ENCODE measurements at places on chromosomes 5 and 9. TPM values are rescaled to one million over a fixed set of nuclear protein-coding genes. Genes with fewer than 3 reads are reported as not detected.

- H3K27ac ChIP-seq = no peak overlapping the region
- no peaks in the 10 kb centered on the region for H3K36me3 ChIP-seq
- no peak overlapping the region for H3K4me3 ChIP-seq
- H3K27me3 ChIP-seq = no peaks in the 10 kb centered on the region
These were observed 17.0 kb downstream of the CAMK2A start for GRCh38 chr5:150272531-150272930.

DNA sequence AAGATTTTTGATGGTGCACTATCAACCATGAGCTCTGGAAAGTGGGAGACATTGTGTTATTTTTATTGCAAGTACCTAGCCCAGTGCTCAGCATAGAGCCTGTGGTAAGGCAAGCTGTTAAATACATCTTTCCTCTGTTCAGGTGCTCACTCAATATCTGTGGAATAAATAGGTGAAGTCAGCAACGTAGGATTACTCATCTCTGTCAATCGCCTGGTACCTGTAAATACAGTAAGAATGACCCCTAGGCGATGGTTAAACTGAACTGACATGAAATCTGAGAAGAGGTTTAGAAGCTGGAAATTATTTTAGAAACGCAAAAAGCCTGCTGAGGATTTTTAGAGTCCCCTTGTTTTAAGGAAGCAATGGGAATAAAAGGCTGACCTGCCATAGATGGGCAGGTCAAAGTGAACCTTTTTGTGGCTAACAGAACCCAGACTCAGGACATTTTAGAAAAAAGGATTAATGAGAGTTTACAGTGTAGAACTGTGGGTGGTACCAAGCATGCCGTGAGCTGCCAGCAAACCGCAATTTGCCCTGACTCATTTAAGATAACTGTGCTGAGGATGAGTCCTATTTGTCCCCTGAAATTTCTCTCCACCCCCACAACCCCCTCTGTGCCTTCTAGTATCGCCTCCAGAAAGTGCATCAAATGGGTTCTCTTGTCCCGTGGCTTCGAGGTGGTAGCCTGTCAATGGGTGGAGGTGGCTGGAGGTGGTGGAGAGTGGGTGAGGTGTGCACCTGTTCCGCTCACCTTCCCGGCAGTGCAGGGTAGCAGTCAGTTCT, 375.1 kb downstream of the MED10 start:
- no peak overlapping the region for H3K27ac ChIP-seq
- no peak overlapping the region for H3K4me3 ChIP-seq
- no peaks in the 10 kb centered on the region for H3K36me3 ChIP-seq
- no peaks in the 10 kb centered on the region for H3K27me3 ChIP-seq
- no peaks in the 10 kb centered on the region for H3K4me1 ChIP-seq
- DNase-seq = no peak

DNA sequence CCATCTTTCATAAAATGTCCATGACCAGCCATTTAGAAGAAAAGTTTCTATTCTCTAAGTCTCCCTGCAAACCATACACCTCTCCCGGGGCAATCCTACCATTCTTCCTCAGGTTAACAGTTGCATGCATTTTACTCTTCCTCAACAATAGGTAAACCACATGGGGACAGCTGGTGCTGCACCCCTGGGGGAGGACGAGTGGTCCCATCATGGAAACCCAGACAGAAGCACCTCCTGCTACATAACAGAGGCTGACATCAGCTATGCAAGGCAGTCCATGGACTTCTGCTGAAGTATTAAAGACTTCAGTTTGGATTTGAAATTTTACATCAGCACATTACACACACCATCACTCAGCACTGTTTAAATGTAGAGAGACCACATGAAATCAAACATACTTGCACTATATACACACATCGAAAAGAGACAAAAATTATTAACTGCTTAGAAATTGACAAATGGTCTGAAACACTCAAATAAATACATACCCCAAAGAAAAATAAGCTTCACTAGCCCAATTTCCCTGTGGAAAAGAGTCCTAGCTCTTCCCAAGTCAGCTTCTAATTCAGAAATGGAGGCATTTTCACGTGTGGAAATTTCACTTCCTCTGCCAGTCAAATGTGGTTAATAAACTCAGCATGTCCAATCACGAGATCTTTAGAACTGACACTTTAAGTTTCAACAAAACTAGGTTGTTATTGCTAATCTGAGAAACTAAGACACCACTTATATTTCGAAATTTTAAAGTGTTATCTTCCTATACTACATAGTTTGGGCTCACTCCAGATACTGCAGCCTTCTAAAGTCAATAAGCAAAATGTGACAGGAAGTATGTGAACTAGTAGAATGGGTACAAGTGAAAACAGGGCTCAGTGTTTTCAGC, 173.4 kb downstream of the ROR2 start:
- peaks cover 7% of the 10 kb centered on the region for H3K4me1 ChIP-seq
- H3K4me3 ChIP-seq = no peak overlapping the region
- H3K36me3 ChIP-seq = no peaks in the 10 kb centered on the region

- no peaks in the 10 kb centered on the region for H3K36me3 ChIP-seq
- peaks cover 10% of the 10 kb centered on the region for H3K4me1 ChIP-seq
- DNase-seq = no peak
- no peak overlapping the region for H3K27ac ChIP-seq
- H3K4me3 ChIP-seq = no peak overlapping the region
These were observed 63.1 kb upstream of the SMARCA2 start for GRCh38 chr9:1952001-1952400.

The SLCO4C1 gene
- 24.9 TPM for polyA plus RNA-seq

The GARIN3 gene
- not detected for polyA plus RNA-seq

- no peak overlapping the region for H3K27ac ChIP-seq
- no peak overlapping the region for H3K4me3 ChIP-seq
- H3K4me1 ChIP-seq = no peaks in the 10 kb centered on the region
- no peaks in the 10 kb centered on the region for H3K27me3 ChIP-seq
These were observed 385.2 kb upstream of the KLF4 start for GRCh38 chr9:107874591-107875369.

- H3K4me3 ChIP-seq = no peak overlapping the region
- H3K27ac ChIP-seq = no peak overlapping the region
- H3K4me1 ChIP-seq = no peaks in the 10 kb centered on the region
- no peak for DNase-seq
- H3K27me3 ChIP-seq = no peaks in the 10 kb centered on the region
These were observed 178.5 kb downstream of the RAB3C start for GRCh38 chr5:58761407-58761806.

The PCDHB3 gene
- 1.1 TPM for polyA plus RNA-seq

DNA sequence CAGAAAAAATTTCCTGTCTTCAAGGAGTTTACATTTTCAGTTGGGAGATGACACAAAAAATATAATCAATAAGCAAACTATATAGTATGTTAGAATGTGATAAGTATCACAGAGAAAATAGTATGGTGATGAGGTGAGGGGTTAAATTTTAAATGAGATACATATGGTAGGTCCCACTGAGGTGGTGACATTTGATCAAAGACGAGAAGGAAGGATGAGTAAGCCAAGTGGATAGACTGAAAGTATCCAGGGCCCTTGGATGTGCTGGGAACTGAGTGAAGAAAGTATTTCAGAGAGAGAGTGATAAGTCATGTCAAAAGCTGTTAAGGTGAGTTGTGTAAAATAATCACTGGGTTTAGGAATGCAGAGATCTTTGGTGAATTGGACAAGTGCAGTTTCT, 3.5 kb downstream of the CCDC192 start:
- no peaks in the 10 kb centered on the region for H3K36me3 ChIP-seq
- no peaks in the 10 kb centered on the region for H3K27me3 ChIP-seq
- no peak overlapping the region for H3K4me3 ChIP-seq

DNA sequence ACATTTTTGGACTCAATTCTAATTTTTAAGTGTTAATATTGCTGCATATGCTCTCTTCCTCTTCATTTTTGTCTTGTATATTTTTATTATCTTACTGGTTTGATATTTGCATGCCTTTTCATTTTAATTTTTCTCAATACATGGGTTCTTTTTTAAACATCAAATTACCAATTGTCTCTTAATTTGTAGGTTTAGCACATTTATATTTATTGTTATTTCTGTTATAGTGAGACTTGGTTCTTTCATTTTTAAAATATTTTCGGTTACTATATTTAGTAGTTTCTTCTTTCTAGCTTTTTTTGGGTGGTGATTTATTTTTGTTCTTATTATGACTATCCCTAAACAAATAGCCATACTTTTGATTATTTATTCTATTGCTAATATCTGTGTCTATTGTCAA, 19.4 kb downstream of the SPINK5 start:
- H3K27ac ChIP-seq = no peak overlapping the region
- no peaks in the 10 kb centered on the region for H3K27me3 ChIP-seq
- no peaks in the 10 kb centered on the region for H3K4me1 ChIP-seq
- H3K4me3 ChIP-seq = no peak overlapping the region
- DNase-seq = no peak
- H3K36me3 ChIP-seq = no peaks in the 10 kb centered on the region

- H3K27ac ChIP-seq = no peak overlapping the region
- peaks cover 79% of the 10 kb centered on the region for H3K27me3 ChIP-seq
- H3K4me1 ChIP-seq = peaks cover 12% of the 10 kb centered on the region
- peak; percentile 26 for DNase-seq
These were observed 467 bp upstream of the VLDLR start for GRCh38 chr9:2620919-2621721.

The DRD1 gene
- 0.04 TPM for polyA plus RNA-seq

DNA sequence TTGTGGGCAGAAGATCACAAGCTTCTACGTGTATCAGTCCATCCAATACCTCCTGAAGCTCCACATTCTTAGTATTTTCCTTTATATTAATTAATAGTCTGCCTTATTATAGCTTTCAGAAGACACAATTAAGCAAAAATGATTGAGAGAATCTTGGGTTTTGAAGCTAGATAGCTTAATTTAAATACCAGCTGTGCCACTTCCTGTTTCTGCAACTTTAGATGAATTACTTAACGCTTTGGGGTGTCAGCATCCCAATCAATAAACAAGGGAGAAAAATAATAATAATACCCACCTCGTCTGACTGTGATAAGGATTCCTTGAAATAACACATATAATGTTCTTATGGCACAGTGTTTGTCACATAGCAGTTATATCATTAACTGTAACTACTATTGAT, 44.7 kb upstream of the HTR4 start:
- H3K4me1 ChIP-seq = no peaks in the 10 kb centered on the region
- no peak overlapping the region for H3K4me3 ChIP-seq
- H3K27ac ChIP-seq = no peak overlapping the region
- H3K27me3 ChIP-seq = no peaks in the 10 kb centered on the region

- H3K4me1 ChIP-seq = no peaks in the 10 kb centered on the region
- H3K36me3 ChIP-seq = no peaks in the 10 kb centered on the region
- H3K27ac ChIP-seq = no peak overlapping the region
These were observed 198.4 kb downstream of the NSG2 start for GRCh38 chr5:174243904-174244303.

The KCNV2 gene
- polyA plus RNA-seq = 0.09 TPM

All from large intestine (tissue), 12 donors.